ENCODE measurements at places on chromosomes 16 and 17.

- no peak for DNase-seq
Observed at GRCh38 chr16:87561200-87562105, 40.9 kb upstream of the JPH3 start.

- DNase-seq: no peak
Observed at GRCh38 chr17:16464303-16465051, 27.5 kb downstream of the LRRC75A start.

- no peak for DNase-seq
Observed at GRCh38 chr17:68461122-68461539, 3.8 kb upstream of the WIPI1 start.

GRCh38 chr16:53159781-53160436 lies 105.1 kb downstream of the CHD9 start:
- peak; percentile 29 for DNase-seq

GRCh38 chr17:2925011-2925410 lies 128.8 kb downstream of the RAP1GAP2 start:
- no peak for DNase-seq

GRCh38 chr16:49459953-49460735 lies 86.5 kb downstream of the C16orf78 start:
- no peak for DNase-seq

DNA sequence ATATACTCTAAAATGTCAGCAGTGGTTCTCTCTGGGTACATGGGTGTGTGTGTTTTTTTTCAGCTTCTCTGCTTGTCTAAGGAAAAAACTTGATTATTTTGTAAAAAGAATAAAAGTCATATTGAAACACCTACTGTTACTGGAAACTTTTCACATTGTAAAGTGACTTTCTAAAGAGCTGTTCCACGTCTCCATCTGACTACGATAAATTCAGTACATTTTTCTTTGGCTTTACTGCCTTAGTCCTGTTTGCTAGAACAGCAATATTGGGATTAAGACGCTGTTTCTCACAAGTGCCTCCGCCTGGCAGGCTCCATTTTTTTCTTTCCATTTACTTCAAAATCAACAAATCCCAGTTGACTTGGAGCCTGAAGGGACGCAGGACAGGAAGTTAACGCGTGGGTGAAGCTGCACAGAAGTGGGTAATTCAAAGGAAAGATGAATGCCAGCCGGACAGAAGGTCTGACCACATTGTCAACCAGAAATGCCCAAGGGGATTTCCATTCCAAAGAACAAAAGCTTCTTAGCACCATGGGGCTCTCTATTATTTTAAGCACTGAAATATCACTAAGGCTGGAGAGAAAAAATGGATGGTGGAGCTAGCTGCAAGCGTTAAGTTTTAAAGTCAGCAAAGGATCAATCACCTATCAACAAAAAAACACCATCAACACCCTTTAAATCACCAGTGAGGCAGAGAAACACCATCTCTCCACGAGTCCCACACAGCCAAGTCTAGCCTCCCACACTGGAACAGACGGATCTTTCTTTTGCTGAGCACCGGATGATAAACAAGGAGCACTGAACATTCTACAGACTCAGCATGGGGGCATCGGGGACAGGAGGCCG lies 8.4 kb downstream of the GLOD4 start:
- no peak for DNase-seq

GRCh38 chr16:29651774-29652349 lies 11.2 kb upstream of the SPN start:
- no peak for DNase-seq

- no peak for DNase-seq
Observed at GRCh38 chr17:2990396-2990795, 73.0 kb downstream of the OR1D5 start.

- no peak for DNase-seq
Observed at GRCh38 chr17:6713918-6714271, 726 bp upstream of the SLC13A5 start.

DNA sequence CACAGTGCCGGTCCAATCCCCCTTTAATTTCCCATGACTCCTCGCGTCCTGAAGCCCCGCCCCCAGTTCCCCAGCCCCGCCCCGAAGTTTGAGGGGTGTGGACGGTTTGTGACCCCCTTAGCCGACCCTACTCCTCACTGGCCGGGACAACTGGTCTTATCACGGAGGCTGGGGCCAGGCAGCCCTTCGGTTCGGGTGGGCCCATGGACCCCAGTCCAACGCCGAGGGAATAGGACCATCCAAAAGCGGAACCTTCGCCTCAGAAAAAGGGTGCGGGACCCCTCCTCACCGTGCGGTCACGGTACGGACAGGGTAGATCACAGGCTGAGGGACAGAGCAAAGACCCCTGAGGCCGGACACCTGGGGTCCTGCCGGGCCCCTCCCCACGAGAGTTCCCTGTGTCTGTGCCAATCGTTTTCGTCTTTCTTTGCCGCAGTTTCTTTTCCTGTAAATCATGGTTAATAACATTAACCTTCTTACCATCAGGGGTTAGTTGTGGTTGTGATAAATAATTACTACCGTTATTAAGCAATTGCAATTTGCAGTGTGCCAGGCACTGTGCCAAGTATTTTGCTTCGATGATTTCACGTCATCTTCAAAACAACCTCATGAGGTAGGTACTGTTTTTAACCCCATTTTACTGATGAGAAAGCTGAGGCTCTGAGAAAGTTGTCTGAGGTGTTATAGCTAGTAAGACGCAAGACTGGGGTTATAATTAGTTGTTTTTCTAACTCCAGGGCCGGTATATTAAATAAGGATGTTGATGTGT lies 543 bp downstream of the TMUB2 start:
- peak; percentile 31 for DNase-seq

- DNase-seq: no peak
Observed at GRCh38 chr17:327971-328370, 24.6 kb downstream of the RPH3AL start.

Measured in CD4-positive, alpha-beta T cell treated with Interleukin-6 for 4 hours (primary cell).